ENCODE measurements at places on chromosomes 1 and 21.

DNA sequence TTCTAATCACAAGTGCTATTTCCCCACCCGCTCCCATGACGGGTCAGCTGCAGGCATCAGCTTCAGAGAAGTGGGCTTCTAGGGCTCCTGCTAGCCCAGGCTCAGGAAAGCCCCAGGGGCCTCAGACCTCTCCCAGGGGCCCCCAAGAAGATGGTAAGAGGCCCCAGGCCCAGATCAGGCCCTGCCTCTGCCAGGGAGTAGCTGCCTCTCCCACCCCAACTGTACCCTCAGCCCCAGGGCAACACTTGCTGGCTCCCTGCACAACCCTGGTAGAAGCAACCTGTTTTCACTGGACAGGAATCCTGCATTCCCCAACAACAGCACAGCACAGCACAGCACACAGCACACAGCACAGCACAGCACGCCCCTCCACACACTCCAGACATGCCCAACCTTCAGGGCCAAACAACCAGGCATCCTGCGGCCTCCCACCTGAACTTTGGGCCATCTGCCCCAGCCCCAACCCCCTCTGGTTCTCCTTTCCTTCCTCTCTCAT is 6.5 kb downstream of the BLACAT1 start:
- peak; percentile 62 for DNase-seq

- DNase-seq: no peak
These were observed 178.0 kb upstream of the GALNT2 start for GRCh38 chr1:229889031-229889517.

DNA sequence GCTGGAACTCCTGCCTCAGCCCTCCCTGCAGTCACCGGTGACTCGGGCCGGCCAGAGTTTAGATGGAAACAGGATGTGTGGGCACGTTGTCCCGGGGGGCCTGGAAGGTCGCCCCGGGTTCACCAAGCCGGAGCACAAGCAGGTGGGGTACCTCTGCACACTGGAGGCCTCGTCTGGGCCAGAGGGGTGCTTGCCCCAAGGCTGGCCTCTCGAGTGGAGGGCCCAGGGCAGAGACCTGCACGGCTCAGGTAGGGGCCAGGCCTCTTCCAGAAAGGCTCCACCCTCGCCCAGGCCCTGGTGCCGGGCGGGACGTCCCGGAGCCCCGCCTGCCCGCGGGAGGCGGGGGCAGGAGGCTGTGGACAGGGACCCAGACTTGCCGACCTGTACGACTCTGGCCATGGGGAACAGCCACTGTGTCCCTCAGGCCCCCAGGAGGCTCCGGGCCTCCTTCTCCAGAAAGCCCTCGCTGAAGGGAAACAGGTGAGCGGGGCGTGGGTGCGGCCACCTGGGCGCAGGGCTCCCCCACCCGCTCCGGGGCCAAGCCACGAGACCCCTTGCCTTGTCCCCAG is at the start of gene PLEKHN1:
PLEKHN1 (plus strand) TSS at position 348 of the 569 bp plus-strand sequence; CDS start at position 398, 50 bp downstream.
- peak; percentile 88 for DNase-seq

DNA sequence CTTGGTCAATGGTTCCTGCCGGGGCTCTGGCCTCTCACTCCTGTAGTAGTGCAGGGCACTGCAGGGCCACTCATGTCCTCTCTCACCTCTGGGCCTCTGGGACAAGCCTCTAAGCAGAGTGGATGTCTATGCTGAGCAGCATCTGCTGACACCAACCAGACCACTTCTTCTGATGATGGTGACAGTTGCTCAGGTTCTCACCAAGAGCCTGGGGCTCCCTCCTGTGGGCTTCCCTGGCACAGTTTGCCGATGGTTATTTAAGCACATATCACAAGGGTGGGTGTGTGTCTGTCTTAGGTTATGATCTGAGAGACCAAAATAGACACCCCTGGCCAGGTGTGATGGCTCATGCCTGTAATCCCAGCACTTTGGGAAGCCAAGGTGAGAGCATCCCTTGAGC is 17.4 kb upstream of the GPR137B start:
- no peak for DNase-seq

- DNase-seq: no peak
These were observed 22.0 kb upstream of the BATF3 start for GRCh38 chr1:212721388-212722247.

- DNase-seq: no peak
These were observed 413.9 kb downstream of the ADGRL2 start for GRCh38 chr1:82214606-82215005.

GRCh38 chr1:22971161-22971560 is 1.5 kb downstream of the LACTBL1 start:
- DNase-seq: no peak

- DNase-seq: no peak
These were observed 2.7 kb upstream of the DCAF6 start for GRCh38 chr1:167933788-167934187.

- no peak for DNase-seq
These were observed 30.9 kb downstream of the PRDM16 start for GRCh38 chr1:3099861-3100260.

DNA sequence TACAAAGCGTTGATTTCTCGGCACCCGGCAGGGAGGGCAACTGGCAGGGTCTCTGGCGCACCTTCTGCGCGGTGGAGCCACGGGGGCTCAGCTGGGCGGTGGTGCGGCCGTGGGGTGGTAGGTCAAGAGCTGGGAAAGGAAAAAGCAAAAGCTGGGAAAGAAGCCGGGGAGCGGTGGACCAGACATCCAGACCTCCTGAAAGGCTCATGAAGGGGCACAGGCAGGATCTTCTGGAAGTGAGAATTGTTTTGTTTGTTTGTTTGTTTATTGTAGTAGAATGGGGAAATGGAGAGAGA is 7.2 kb upstream of the RNU1-1 start:
- DNase-seq: no peak

- DNase-seq: no peak
These were observed 543 bp downstream of the KRTAP12-4 start for GRCh38 chr21:44653656-44654575.

GRCh38 chr1:28392027-28392652 is 22.6 kb downstream of the PHACTR4 start:
- no peak for DNase-seq

DNA sequence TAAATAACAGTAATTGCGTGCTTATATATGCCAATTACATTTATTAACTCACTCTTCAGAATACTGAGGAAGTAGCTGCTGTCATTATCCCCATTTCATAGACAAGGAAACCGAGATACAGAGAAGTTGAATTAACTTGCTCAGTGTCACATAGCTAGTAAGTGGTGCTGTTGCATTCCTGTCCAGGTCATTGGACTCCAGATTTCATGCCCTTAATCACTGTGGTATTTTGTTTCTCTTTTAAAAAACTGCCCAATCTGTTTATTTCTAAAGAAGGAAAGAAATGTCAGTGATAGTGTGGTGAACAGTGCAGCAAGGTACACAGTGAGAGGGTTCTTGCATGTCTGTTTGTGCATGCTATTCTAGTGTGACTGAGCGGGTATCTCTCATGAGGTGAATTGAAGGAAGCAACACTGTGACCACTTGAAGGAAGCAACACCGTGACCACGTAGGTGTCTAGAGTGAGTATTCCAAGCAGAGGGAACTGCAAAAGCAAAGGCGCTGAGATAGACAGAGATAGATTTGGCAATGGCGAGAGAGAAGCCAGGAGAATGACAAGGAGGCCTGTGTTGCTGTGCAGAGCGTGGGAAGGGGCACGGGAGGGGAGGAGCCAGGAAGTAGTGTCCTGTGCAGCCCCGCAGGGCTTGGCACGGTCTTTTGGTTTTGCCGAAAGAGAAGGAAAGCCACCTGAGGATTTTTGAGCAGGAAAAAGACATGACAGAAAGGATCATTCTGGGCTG is 95.9 kb downstream of the CAMTA1 start:
- no peak for DNase-seq

GRCh38 chr1:234309598-234310459 is 63.4 kb upstream of the COA6 start:
- peak; percentile 81 for DNase-seq

- DNase-seq: peak; percentile 12
These were observed 46.3 kb upstream of the TARBP1 start for GRCh38 chr1:234525099-234525799.

GRCh38 chr1:62362926-62363325 is 43.7 kb upstream of the KANK4 start:
- DNase-seq: no peak

DNA sequence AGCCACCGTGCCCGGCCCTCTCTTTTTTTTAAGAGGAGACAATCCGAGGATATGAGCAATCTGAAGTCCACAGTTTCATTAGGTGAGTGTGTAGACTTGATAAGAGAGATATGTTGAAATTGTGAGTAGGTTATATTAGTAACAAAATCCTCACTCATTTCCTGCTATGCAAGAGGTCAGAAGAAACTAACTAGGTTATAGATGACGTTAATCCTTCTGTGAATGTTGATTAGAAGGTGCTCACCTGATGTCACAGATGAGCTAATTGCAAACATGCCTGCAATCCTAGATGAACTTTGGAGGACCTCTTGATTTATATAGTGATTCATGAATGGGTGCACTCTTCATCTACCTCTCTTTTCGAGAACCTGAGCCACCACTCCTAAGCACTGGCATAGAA is 29.3 kb downstream of the NTMT2 start:
- DNase-seq: no peak

DNA sequence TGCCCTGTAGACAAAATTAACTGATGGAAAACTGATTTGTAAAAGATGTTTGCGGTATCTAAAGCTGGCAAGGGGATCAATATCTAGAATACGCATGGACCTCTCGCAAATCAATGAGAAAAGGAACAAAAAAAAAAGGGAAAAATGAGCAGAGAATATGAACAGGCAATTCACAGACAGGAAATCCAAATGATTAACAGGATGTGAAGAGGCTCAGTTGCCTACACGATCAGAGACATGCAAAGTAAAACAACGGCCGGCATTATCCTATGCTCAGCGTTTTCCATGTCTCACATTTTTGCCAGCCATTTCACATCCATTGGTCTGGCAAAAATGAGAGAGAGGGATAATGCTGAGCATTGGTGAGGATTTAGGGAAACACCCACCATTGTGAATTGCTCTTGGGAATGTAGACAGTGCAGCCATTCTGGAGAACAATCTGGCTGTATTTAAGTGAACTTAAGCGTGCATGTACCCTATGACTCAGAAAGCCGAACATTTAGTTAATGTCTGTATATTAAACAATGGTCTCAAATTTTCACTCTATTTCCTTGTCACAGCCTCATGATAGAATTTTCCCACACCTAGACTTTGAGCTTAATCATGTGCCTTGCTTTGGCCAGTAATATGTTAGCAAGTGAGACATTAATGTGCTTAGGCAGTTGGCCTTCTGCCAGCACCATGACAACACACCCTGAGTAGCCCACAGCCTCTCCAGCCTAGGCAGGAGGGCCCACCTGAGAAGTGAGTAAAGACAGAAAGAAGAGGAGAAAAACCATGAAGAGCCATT is 61.0 kb upstream of the NBPF3 start:
- DNase-seq: no peak

DNA sequence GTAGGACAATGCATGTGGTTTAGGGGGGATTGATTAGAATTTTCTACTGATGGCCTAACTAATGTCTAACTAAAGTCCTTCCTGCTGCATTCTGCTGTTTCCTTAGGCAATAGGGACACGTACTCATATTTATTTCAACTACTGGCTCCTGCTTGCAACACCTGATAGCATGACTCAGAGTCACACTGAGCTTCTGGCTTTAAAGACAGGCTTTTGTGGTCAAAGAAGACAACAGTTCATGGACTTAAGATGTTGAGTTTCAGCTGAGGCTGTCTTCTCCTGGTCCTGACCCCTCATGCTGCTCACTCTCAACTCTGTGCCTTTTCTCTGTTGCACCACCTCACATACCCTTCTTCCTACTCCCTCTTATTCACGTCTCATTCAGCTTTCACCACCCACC is 29.1 kb upstream of the TRABD2B start:
- peak; percentile 64 for DNase-seq

GRCh38 chr1:26378088-26378878 is 5.7 kb upstream of the ZNF683 start:
- DNase-seq: no peak

DNA sequence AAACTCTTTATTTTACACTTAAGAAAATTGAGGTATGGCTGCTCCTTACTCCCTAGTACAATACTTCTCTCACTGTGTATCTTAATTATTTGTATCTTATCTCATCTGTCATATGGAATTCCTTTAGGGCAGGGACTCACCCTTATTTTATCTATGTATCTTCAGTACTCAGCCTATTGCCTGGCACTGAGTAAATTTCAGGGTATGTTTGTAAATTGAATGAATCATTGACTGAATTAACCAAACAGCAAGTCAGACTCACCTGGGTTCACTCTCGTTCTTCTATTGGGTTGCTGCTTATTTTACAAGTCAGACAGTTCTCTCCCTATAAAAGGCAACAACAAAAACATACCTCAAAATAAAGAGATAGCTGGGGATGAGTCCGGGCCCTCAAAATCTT is 63.8 kb downstream of the LAMC1 start:
- DNase-seq: no peak

- DNase-seq: no peak
These were observed 12.8 kb downstream of the RNF2 start for GRCh38 chr1:185058110-185058509.

GRCh38 chr1:15621975-15622374 is 4.7 kb downstream of the DDI2 start:
- no peak for DNase-seq

GRCh38 chr1:178534137-178534868 is 21.4 kb downstream of the TEX35 start:
- DNase-seq: no peak

DNA sequence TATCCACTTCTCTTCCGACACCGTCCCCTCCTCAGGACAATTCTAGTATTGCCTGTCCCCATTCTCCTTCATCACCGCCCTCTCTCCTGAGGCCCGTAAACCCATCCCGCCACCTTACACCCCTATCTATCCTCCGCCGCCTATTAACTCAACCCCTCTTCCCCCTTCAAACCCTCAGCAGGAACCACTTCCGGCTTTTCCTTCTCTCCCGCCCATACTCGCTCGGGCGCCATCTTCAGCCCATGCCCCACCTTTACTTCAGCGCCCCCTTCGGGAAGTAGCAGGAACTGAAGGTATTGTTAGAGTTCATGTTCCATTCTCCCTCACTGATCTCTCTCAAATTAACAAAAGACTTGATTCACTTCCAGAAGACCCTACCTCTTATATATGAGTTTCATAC is 31.6 kb downstream of the VN1R5 start:
- DNase-seq: no peak

- no peak for DNase-seq
These were observed 2.6 kb upstream of the ABCB10 start for GRCh38 chr1:229561141-229561540.

GRCh38 chr1:72911656-72912055 is 629.3 kb upstream of the NEGR1 start:
- no peak for DNase-seq

- DNase-seq: no peak
These were observed 270.0 kb downstream of the USP25 start for GRCh38 chr21:15999741-16000140.

DNA sequence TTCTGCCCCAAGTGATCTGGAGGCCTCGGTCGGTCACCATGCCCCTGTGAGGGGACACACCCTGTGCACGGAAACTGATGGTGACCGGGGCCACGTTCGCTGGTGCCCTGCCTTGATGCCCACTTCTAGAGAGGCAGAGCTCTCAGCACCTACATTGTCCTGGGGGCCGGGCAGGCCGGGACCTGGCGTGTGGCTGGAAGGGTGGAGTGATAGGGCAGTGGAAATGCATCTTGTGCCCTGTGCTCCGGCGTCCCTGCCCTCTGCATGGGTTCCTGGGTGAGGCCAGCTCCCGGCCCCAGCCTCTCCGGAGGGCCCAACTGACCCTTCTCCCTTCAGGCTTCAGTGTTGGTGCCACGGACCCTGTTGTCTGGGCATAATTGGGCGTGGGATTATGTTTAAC is 11.0 kb upstream of the UMODL1 start:
- no peak for DNase-seq

- DNase-seq: peak; percentile 20
These were observed 282.0 kb downstream of the PTPRU start for GRCh38 chr1:29518183-29518835.

GRCh38 chr1:221381910-221382623 is 359.8 kb downstream of the DUSP10 start:
- DNase-seq: no peak
